Activated CD4-positive, alpha-beta T cell treated with anti-CD3 and anti-CD28 coated beads, Interleukin-2, amount 10 ng/mL, durations not matched to agents 24 days and 14 days (primary cell): ENCODE measurements at places on chromosomes 1 and 21. TPM values are rescaled to one million over a fixed set of nuclear protein-coding genes. Genes with fewer than 3 reads are reported as not detected.
A peak's percentile ranks its signal among the peaks of the same experiment; 100 is the strongest.

DNA sequence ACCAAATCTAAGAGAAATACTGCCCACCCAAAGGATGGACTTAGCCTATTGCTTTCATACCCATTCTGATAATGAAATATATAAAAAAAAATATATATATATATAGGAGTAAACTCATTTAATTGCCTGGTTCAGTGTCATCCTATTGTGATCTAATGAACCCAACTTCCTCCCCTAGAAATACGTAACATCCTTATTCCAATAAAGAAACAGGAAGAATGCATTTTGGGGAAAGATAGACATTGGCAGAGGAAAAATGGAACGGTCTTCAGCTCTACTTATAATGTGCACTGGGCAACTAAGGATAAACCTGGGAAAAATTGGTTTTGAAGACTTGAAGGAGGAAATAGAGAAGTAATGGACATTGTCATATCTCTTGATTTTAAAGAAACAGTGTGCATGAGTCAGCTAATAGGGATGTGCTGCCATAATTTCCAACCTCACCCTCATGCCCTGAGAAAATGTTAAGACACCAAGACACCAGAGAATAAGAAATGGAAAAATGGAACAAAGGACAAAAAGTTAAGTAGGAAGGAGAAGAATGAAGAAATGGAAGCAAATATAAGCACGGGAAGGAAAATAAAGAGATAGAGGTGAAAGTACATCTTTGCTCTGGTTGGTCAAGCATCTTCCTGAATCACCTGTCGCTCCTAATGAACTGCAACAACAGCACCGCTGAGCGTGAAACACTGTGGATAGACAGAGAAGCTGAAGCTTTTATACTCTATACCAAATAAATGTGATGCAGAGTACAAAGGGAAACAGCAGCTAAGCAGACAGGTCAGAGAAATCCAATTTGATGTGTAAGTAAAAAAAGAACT lies 5.4 kb downstream of the UBR4 start:
- DNase-seq = no peak
- peaks cover 47% of the 10 kb centered on the region for H3K4me1 ChIP-seq
- H3K4me3 ChIP-seq = no peak overlapping the region
- H3K27me3 ChIP-seq = no peaks in the 10 kb centered on the region
- peaks cover 27% of the 10 kb centered on the region for H3K36me3 ChIP-seq
- H3K27ac ChIP-seq = peak overlapping the region; percentile 25

DNA sequence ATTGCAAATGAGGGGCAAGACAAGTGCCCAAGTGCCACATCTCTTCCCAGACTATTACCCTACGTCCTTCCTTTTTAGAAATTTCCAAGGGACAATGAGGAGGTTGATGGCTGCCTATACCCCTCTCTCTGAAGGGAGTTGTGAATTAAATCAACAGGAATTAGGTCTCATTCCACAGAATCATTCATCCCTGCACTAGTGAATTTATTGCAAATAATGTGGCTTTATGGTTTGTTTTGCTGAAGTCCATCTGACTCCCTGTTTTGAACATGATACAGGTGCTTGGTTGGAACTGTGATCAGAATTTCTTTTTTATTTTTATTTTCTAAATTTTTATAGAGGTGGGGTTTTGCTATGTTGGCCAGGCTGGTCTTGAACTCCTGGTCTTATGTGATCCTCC lies 34.3 kb upstream of the THEM4 start:
- H3K27me3 ChIP-seq = no peaks in the 10 kb centered on the region
- H3K4me3 ChIP-seq = no peak overlapping the region
- no peak for DNase-seq
- no peaks in the 10 kb centered on the region for H3K36me3 ChIP-seq
- H3K27ac ChIP-seq = no peak overlapping the region

GRCh38 chr1:8197493-8198282 lies 120.2 kb upstream of the SLC45A1 start:
- H3K4me3 ChIP-seq = no peak overlapping the region
- no peak for DNase-seq
- H3K4me1 ChIP-seq = peaks cover 16% of the 10 kb centered on the region

- H3K4me1 ChIP-seq = peaks cover 5% of the 10 kb centered on the region
- H3K4me3 ChIP-seq = no peak overlapping the region
- no peaks in the 10 kb centered on the region for H3K36me3 ChIP-seq
- no peak overlapping the region for H3K27ac ChIP-seq
Observed at GRCh38 chr1:168373869-168374268, 93.2 kb downstream of the TBX19 start.

GRCh38 chr21:38179511-38179910 lies 77.3 kb upstream of the KCNJ15 start:
- no peak overlapping the region for H3K4me3 ChIP-seq
- no peak for DNase-seq
- H3K27me3 ChIP-seq = peaks cover 6% of the 10 kb centered on the region
- H3K27ac ChIP-seq = no peak overlapping the region
- H3K4me1 ChIP-seq = peaks cover 2% of the 10 kb centered on the region

DNA sequence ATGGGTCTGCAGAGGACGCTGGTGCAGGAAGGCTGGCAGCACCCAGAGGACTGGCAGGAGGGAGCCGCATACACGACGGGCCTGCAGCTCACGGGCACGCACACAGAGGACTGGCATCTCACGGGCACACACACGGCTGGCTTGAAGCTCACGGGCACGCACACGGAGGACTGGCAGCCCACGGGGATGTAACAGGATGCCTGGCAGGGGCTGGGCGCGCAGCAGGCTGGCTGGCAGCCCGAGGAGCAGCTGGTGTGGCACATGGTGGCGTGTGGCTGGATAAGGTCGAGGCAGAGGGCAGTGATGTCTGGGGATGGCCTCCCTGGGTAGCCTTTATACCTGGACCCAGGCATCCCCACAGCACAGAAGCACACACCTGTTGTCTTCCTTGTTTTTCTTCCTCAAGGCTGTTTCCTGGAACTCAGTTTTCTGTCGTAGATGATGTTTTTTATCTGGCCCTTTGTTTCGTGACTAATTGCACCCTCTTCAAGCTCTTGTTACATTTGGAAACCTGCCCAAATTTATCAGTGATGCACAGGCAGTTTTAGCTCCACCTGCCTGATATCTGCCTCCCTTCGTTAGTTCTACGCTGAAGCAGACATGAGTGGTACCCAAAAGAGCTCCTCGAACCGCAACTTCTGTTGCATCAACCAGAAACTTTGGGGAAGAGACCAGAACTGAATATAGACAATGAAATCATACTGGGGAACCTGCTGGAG lies at the start of gene KRTAP12-1:
Gene KRTAP12-1, minus strand, starts transcription at position 303 of the 719 bp plus-strand sequence. Its CDS starts 40 bp downstream, at position 263.
- DNase-seq = no peak
- peaks cover 20% of the 10 kb centered on the region for H3K27me3 ChIP-seq
- H3K36me3 ChIP-seq = no peaks in the 10 kb centered on the region
- no peak within 1 kb of the TSS for H3K27ac ChIP-seq

GRCh38 chr1:31004231-31004621 lies 61.3 kb downstream of the PUM1 start:
- H3K4me1 ChIP-seq = peaks cover 18% of the 10 kb centered on the region
- no peaks in the 10 kb centered on the region for H3K27me3 ChIP-seq
- peaks cover 51% of the 10 kb centered on the region for H3K36me3 ChIP-seq

- H3K27me3 ChIP-seq = no peaks in the 10 kb centered on the region
- no peak overlapping the region for H3K4me3 ChIP-seq
- no peak overlapping the region for H3K27ac ChIP-seq
Observed at GRCh38 chr1:14259191-14259757, 339.2 kb upstream of the KAZN start.

- DNase-seq = no peak
- no peak overlapping the region for H3K27ac ChIP-seq
- no peaks in the 10 kb centered on the region for H3K36me3 ChIP-seq
- H3K4me1 ChIP-seq = no peaks in the 10 kb centered on the region
- no peaks in the 10 kb centered on the region for H3K27me3 ChIP-seq
- H3K4me3 ChIP-seq = no peak overlapping the region
Observed at GRCh38 chr1:11525516-11525915, 46.6 kb downstream of the DISP3 start.

OLIG2 gene
- not detected in 2 replicates for total RNA-seq

PGLYRP3 gene
- not detected in 2 replicates for total RNA-seq

ATXN7L2 gene
- 15.1 and 15.6 TPM in 2 replicates for total RNA-seq

FAM177B gene
- total RNA-seq = 0.47 TPM in 1 of 2 replicates, not detected in the other

CD52 gene
- 295 and 297 TPM in 2 replicates for total RNA-seq
